Fibroblast of skin of back (primary cell): ENCODE measurements at places on chromosomes 3 and 15.
A peak's percentile ranks its signal among the peaks of the same experiment; 100 is the strongest.

DNA sequence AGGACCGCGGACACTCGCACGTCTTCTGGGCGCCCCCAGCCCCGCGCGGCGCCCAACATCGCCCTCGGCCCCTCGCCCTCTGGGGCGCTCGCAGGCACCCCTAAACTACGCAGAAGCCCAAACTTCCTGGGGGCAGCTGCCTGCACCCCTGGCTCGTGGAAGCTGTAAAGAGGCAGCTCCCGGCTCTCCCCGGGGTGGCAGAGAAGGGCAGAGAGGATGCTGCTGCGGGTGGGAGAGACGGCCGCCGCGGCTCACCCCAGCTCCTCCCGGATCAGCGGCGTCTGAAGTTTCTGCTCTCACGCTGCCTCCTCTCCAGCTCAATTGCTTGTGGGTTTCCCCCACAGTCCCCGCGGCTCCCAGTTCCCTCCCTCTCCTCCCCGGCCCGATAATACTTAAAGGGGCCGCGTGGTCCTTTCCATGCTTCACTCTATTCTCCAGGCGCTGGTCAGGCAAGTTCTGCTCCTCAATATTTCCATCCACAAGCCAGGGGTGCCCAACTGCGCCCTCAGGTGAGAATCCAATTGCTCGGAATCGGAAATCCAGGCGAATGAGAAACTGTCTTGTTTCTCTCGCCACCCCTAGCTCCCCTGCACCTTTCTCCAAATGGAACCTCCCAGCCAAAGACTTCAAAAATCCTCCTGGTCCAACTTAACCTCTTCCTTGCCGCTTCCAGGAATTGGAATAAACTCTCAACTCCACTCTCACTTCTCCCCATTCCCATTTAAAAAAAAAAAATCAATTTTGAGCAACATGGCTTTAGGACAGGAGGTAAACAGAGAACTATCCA, 748.5 kb downstream of the ROBO1 start:
- peak; percentile 95 for DNase-seq

DNA sequence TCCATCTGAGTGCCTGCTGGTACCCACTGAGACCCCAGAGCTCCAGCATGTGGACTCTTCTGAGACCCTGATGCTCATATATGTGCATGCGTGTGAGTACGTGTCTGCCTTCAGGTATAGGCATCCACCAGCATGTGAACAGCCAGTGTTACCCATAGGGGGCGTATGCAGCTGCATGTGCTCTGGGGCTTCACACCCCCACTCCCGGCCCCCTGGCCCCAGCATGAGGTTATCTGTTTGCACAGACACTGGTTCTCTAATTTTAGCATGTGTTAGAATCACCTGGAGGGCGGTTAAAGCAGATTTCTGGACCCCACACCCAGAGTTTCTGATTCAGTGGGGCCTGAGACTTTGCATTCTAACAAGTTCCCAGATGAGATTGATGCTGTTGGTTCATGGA, 824 bp upstream of the CILP start:
- peak; percentile 11 for DNase-seq

DNA sequence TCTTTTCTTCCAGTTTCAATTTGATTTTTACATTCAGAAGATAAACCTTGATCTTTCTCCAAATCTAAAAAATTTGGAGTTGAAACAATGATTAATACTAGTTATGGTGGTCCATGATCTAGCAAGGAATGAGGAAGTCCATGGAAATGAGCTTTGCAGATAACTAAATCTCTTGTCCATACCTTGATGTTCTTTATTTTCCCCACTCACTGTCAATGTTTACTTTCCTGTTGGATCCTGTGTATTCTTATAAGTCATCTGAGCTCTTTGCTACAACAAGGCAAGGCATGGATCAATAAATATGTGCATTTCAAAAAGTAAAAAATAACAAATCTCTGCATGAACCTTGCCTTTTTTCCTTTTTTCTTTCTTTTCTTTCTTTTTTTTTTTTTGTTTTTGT, 6.2 kb upstream of the MYO1E start:
- no peak for DNase-seq

DNA sequence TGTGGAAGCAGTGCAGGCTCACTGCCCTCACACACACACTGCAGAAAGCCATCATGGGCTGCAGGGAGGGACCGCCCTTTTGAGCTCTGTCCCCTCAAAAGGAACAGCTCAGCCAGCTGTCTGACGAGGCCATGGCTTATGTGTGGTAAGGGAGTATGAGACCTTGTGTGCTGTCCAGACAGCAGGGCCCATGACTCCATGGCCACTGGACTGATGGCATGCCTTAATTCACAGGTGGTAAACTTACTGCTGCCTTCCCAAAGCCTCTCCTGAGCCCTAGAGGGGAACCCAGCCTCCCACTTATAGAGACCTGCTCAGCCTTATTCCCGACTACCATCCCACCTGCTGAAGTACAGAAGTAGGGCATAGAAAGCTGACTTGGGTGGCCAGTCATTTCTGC, 5.6 kb downstream of the FAM240A start:
- no peak for DNase-seq

DNA sequence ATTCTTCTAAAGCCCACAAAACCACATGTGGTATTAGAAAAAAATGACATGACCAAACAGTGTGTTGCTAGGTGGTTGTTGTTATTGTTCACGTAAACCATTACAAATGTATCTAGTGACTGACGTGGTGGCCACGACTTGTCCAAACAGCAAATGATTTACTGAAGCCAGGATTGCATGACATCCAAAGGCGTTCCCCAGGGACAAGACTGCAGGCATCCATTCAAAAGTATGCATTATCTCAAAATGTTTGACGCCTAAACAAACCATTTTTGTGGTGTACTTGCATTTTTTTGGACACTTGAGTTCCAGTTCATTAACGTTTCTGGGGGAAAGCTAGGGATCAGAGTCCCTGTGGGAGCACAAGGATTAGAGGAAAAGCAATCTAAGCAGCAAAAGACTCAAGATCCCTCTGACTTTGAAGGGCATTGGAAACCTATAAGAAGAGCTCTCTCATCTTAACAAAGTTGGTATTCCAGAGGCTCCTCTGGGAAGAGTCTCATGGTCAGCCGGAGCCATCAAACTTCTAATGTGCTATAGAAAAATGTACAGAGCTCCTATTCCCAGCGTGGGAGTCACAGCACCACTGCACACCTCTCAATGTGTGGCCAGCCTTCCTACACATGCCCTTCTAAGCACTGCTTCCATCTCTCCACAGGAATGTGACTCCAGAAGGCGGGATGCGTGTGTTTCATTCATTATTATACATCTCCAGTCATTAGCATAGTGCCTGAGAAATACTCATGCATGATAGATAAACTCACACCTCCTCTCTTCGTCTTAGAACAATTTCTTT, 62.9 kb downstream of the FBN1 start:
- peak; percentile 98 for DNase-seq

GRCh38 chr15:73318463-73319351, 50.1 kb downstream of the HCN4 start:
- peak; percentile 37 for DNase-seq

- DNase-seq: no peak
Measured at GRCh38 chr3:107034142-107034541, 343.1 kb upstream of the CCDC54 start.

DNA sequence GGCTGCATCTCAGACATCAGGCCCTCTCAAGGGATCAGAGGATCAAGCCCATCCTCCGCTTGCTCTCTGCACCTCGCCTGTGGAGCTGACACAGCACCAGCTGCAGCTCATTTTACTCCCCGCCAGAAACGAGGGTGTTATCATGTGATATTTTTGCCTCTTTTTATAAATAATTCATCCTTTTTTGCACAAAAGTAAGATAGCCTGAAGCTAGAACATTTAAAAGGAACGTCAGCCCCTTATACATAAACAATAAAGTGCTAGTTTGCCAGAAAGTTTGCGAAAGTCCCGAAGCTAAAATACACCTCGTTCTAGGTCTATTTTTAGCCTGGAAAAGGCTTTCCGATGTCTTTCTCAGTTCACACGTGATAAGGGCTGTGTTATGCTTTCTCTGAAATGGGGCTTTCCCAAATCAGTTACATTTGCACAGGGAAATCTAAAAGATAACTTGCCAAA, 9.6 kb upstream of the FAM174B start:
- no peak for DNase-seq

- no peak for DNase-seq
Measured at GRCh38 chr3:159807137-159808040, 181.2 kb upstream of the IL12A start.

GRCh38 chr15:82943176-82943575, 9.3 kb downstream of the HOMER2 start:
- DNase-seq: no peak

DNA sequence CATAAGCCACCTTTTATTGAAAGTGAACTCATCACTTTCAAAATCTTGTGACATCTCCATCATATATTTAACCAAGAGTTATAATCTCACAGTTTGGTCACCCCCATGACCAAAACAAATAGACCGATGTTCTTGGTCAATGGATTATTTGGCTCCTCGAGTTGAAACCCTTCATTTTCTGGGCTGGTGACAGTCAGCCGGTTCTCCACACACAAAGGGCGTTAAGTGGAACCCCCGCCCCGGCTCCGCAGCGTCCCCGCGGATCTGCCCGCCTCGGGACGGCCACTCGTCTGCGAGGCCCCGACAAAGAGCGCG, 772 bp downstream of the TSPAN3 start:
- DNase-seq: no peak

DNA sequence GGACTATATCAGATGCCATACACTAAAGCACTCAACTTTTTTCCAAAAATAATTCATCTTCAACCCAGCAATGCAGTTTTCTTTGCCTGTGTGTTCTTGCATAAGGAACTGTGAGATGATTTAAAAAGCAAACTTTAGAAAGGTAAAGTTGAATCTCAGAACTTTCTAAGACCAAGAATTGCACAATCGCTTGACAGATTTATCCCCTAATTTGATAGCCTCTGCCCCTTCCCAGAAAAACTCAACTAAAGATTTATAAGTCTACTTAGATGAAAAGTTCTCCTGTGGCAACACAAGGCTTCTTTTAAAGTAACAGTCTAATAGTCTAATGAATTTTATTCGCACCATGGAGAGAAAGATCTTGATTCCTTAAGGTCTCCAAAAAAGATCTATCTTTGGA, 259.3 kb downstream of the MAGI1 start:
- no peak for DNase-seq

- DNase-seq: no peak
Measured at GRCh38 chr3:188658606-188659005, 504.6 kb downstream of the LPP start.

DNA sequence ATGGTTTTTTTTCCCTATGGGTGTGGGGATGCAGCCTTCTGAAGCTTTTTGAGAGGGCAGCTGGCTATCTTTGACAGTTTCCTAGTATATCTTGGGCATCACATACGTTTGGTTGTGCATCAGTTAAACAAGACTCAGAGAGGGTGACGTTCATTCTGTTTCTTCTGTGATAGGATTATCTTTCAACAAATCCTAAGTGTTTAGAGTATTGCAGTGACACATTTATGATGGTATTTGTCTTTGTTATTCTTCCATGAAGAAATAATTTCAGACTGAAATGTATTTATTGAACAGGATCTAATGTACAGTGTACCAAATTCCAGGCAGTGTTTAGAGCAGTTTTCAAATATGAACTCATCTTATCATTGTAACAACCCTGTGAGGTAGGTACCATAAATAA, 114.4 kb downstream of the PLCL2 start:
- peak; percentile 51 for DNase-seq

- no peak for DNase-seq
Measured at GRCh38 chr3:14377838-14378169, 24.6 kb upstream of the SLC6A6 start.

DNA sequence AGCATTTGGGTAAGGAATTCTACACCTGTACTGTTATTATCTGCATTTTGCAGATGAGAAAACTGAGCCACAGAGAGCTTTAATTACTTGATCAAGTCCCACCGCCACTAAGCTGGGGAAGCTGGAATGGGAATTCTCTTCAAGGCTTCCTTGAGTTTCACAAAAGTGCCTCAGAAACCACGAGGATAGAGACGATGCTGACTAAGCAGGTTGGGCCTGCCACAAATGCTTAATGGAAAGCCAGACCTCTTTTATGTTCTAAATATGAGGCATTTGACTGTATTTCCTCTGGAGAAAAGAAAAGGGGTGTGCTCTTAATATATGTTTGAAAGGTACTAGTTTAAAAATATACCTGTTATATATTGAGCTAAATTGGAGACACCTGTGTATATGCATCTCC, 34.7 kb downstream of the ADAMTS9 start:
- no peak for DNase-seq

- DNase-seq: no peak
Measured at GRCh38 chr15:70547846-70548487, 215.4 kb downstream of the UACA start.

GRCh38 chr15:58440922-58441321, 9.1 kb downstream of the LIPC start:
- DNase-seq: no peak

DNA sequence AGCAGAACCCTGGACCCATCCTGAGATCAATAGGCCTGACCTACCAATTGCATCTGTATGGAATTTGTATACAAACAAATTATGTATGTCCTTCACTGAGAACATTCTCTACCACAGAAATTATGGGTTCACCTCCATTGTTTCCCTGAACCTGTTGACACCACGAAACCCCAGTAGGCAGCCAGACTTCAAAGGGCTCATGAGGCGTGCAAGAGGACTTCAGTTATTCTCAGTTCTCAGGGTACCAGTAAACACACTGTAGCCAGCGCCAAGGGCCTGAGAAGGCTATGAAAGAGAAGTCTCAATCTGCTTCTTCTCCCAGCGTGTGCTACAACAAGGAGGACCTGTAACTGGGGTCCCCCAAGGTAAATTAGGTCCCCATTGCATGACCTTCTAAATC, 254.9 kb upstream of the GOLGA6L4 start:
- DNase-seq: no peak

DNA sequence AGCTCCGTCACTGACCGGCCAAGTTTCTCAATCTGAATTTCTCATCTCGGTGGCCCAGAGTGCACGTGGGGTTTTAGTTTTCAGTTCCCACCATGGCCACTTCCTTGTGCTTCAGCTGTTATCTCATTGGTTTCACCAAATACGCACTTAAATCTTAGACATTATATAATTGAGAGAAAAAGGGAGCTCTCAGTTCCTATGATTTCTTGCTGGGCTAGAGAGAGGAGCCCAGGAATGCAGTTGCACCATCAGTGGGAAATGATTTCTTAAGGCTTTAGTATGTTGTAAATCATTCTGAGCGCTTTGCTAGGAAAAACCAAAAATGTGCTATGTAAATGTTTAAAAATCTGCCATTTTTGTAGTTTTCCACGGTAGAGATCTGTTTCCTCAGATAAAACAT, 53.2 kb downstream of the OXNAD1 start:
- no peak for DNase-seq

- no peak for DNase-seq
Measured at GRCh38 chr3:72536206-72536877, 311.9 kb downstream of the SHQ1 start.
